ENCODE measurements at places on chromosomes 11 and 22.

DNA sequence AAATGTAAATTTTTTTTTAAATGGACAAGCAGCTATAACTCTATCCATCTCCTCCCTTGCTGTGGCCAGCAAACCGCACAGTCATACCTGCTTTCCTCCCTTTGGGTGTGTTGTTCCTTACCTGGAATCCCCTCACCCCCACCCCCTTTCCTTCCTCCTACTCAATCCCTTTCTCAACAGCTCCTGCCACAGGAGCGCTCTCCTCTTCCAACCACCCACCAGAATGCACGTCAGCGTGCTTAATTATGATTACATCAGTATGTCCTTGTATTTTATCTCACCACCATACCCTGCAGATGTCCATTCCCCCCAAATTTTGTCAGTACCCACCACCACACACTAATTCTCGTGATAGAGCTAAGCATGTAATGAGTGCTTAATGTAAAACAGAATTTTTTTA lies 60.9 kb upstream of the LMO2 start:
- DNase-seq: no peak

DNA sequence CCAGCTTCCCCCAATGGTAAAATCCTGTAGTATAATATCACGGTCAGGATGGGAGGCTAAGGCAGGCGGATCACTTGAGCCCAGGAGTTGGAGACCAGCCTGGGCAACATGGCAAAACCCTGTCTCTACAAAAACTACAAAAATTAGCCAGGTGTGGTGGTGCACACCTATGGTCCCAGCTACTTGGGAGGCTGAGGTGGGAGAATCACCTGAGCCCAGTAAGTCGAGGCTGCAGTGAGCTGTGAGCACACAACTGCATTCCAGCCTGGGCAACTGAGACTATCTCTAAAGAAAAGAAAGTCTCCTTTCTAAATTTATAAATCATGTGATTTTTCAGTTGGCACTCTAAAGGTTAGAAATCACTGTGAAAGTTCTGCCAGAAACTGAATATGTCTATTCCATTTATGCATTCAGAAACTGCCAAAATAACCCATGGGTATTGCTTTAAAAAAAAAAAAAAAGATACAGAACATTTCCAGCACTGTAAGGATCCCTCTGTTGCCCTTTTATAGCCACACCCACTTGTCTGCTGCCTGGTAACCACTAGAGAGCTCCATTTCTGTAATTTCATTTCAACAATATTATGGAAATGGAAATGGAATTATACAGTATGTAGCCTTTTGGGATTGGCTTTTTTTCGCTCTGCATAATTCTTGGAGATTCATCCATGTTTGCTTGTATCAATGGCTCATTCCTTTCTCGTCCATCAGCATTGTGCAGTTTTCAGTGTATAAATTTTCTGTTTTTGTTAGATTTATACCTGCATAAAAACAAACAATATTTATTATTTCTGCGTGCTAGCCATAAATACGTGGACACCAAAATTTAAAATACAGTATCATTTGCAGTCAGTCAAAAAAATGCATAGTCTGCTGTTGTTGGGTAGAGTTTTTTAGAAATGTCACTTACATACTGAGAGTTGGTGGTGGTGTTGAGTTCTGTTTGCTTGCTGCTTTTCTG lies 9.4 kb downstream of the CDC45 start:
- no peak for DNase-seq

- no peak for DNase-seq
These were observed 27.2 kb downstream of the TTC12 start for GRCh38 chr11:113341388-113342165.

- DNase-seq: no peak
These were observed 440 bp upstream of the SLC25A45 start for GRCh38 chr11:65382804-65383368.

- peak; percentile 41 for DNase-seq
These were observed 7.8 kb downstream of the HPS5 start for GRCh38 chr11:18313965-18314763.

DNA sequence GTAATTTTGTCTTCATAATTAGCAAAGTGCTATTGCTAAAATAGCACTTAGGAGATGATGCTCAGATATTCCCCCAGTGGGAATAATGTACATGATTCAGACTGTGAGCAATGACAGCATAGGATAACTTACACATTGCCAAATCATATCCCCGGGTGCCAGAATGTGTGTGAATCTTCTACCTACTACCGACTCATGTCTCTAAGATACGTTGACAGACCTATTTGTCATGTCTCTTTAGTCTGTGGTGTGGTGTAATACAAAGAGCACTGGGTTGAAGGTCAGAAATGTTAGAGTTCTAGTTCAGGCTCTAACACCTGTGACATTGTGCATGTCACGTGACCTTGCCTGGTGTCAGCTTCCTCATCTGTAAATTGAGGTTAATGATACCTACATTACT lies 31.0 kb upstream of the PICALM start:
- DNase-seq: peak; percentile 40

DNA sequence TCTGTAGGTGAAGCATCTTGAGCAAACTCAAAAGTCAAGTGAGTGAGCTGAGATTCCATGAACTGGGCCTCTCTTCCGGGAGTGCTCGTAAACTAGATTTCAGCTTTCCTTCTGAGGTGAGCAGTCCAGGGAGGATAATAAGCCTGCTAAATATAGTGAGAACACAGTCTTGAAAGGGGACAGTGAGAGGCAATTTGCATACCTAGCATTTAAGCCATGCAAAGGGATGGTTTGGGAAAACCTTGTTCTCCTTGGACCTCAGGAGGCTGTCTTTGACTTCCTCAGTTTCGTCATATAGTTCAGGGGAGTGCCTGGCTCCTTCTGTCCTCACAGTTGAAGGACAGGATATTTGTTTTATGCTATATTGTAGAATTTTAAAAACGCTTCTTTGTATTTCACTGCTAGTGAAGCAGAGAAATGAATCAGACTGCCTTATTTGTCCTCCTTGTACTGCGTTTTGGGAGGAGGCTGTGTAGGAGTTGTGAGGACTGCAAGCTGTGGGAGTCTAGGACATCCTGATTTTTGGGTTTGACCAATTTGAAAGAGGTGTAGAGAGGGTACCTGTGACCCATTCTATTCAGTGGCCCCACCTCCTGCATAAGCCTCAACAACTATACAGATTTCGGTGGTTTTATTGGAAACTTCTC lies 11.0 kb upstream of the SORL1-AS1 start:
- no peak for DNase-seq

DNA sequence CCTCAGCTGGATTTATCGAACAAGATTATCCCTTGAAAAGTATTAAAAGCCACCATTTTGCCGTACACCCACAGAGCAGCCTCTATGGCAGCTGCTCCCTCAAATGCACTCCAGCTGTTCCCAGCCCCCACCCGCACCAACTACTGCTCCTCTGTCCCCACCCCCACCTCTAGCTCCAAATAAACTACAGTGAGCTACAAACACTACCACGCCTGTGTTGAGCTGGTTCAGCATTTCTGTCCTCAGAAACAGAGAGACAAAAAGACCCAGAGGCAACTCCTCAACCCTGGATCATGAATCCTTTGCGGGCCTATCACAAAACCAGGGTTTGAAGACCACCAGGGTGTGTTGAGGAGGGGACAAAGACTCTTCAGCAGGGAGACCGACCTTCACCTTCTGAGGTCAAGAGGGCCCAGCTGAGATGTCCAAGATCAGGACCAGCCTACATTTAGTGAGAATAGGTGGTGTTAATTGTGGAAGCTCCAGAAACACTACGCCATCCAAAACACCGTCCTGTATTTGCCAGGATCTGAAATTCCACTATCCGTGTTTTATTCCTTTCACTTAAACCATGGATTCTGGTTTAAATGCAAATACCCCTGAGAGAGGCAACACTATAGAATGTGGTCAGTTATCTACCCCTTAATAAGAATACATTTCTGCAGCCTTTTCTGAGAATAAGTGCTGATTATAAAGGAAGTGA lies 195.9 kb downstream of the DSCAML1 start:
- no peak for DNase-seq

DNA sequence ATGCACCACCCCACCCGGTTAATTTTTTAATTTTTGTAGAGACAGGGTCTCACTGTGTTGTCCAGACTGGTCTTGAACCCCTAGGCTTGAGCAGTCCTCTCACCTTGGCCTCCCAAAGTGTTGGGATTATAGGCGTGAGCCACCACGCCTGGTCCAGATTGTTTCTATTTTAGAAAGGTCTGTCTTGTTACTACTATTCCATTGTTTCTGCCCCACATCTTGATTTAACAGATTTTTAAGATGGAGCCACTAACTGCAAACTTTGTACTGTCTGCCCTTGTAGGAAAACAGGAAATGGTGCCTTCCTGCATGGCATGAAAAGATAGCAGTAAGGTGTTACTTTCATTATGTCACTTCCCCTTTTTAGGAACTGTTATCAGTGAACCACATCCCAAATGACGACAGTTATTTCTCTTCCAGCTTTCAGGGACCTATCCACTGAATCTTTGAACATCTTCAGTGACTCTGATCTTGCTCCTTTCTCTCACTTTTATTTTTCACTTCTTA lies 23.2 kb downstream of the TAF1D start:
- DNase-seq: no peak

- DNase-seq: peak; percentile 52
These were observed 1.4 kb downstream of the USP47 start for GRCh38 chr11:11843211-11843621.

GRCh38 chr11:132402071-132402684 lies 1031.8 kb downstream of the NTM start:
- peak; percentile 26 for DNase-seq

GRCh38 chr11:64251016-64251752 lies at the start of gene PLCB3:
PLCB3 (plus strand) TSS chr11:64251530; CDS start chr11:64251650, 120 bp downstream.
- peak; percentile 74 for DNase-seq

GRCh38 chr22:49900441-49901230 lies 17.6 kb downstream of the ALG12 start:
- DNase-seq: no peak

GRCh38 chr11:1983601-1983961 lies 14.1 kb downstream of the H19 start:
- no peak for DNase-seq

GRCh38 chr11:25183411-25183810 lies 686.6 kb downstream of the LUZP2 start:
- DNase-seq: no peak

DNA sequence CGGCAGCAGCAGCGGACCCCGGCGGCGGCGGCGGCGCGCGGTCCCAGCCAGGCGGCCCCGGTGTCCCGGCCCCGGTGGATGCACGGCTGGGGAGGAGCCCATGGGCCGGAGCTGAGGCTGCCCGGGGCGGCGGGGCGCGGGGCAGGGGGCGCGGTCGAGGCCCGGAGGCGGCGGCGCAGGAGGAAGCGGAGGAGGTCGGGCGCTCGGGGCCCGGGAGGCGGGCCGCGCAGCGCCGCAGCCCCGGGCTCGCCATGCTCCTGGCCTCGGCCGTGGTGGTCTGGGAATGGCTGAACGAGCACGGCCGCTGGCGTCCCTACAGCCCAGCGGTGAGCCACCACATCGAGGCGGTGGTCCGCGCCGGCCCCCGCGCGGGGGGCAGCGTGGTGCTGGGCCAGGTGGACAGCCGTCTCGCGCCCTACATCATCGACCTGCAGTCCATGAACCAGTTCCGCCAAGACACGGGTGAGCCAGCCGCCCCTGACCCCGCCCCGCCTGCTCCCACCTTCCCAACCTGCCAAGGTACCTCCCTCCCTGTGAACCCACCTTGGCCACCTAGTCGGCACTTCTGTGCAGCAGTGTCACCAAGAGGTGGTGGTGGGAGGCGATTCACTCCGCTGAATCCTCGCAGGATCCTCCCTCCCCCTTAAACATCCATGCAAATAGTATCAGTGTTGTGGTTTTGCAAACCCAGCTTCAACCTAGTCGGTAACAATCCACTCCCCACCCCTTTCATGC lies 580 bp downstream of the DTX4 start:
- DNase-seq: peak; percentile 25

DNA sequence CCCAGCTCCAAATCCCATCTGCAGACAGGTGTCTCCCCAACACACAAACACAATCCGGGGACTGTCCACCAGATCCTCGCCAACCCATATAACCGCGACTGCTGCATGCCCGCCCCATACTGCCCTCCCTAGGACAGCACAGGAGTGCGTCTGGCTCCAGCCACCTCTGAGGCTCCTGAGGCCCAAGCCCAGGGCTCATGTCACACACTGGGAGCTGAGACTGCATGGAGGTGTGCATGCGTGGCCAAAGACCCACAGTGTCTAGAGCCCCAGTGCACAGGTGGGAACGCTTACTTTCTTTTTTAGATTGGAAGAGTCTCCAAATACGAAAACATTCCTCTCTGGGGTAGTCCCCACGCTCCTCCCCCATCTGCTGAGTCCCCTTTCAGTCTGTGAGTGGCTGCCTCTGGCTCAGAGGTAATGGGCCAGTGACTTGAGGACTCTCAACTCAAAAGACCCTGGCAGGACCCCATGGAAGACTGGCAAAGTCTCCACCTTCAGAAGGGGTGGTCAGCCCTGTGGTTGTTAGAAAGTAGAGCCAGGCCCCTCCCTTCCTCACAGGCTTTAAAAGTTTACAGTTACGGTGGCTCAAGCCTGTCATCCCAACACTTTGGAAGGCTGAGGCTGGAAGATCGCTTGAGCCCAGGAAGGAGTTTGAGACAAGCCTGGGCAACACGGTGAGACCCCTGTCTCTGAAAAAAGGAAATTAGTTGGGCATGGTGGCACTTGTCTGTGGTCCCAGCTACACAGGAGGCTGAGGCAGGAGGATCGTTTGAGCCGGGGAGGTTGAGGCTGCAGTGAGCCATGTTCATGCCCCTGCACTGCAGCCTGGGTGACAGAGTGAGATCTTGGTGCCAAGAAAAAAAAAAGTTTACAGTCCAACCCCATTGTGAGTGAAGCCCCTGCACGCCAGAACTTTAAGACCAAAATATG lies 2.3 kb downstream of the CBX7 start:
- DNase-seq: no peak

GRCh38 chr11:63670433-63671321 lies 499 bp downstream of the ATL3 start:
- peak; percentile 57 for DNase-seq

DNA sequence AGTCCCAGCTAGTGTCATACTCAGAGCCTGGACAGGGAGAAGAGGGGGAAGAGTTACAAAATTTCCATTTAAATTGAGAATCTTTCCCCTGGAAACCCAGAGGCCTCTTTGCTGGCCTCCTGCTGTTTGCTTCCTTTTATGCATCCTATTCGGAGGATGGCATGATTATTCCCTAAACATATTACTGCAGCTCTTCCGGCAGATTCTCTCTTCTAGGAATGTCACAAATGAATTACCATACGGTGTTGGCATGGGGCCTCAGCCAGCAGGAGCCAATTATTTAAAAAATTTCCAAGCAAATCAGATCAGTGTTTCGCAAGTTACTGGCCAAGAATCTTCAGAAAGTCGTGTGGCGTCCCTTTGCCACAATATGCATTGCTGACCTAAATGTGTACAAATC lies 326.7 kb upstream of the NCAM1 start:
- no peak for DNase-seq

DNA sequence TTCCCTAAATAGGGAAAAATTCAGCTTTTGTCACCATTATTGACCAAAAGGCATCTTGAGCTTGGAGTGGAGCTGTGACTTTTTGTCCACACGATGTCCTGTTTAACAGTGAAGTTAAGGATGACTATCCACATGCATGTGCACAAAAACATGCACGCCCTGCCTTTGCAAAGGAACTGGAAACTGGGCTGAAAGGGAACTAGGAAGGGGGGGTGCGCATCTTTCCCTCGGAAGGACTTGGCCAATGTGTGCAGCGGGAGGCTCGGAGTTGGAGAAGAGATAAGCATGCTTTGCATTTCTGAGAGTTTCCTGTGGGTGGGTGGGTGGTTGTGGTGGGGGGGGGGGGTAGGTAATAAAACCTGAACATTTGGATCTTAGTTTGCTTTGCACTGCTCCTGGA lies 411 bp upstream of the KIRREL3 start:
- DNase-seq: no peak

- no peak for DNase-seq
These were observed 211.8 kb downstream of the LUZP2 start for GRCh38 chr11:24708616-24709015.

- peak; percentile 52 for DNase-seq
These were observed 14.4 kb upstream of the BIRC2 start for GRCh38 chr11:102332611-102332994.
